ENCODE measurements at places on chromosomes 3 and 15.

- DNase-seq = no peak
Measured at GRCh38 chr3:105835606-105836005, 33.2 kb downstream of the CBLB start.

DNA sequence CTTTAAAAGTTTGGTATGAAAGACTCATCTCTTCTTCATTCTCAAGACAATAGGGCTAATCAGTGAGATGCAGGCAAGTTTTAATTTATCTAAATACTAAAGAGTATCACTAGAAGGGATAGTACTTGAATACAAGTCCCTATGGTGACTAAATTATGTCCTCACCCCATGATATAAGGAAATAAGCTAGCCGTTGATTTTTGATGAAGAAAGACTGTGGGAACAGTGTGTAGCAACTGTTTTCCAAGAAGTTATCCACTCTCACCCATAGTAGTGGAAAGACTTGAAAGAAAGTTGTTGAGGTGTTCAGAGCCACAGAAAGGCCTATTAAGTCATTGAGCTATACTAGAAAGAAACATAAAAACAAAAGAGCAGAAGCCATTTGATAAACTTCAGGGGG, 36.7 kb downstream of the PIK3CA start:
- DNase-seq = no peak

DNA sequence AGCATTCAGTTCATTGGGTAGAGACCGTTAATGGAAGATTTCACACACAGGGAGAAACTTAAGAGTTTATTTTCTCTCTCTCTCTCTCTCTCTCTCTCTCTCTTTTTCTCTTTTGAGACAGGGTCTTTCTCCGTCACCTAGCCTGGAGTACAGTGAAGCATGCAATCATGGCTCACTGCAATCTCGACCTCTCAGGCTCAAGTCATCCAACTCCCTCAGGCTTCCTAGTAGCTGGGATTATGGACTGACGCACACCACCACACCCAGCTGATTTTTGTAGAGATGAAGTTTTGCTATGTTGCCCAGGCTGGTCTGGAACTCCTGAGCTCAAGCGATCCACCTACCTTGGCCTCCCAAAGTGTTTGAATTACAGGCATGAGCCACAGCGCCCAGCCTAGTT, 1.6 kb downstream of the WDR72 start:
- DNase-seq = no peak

DNA sequence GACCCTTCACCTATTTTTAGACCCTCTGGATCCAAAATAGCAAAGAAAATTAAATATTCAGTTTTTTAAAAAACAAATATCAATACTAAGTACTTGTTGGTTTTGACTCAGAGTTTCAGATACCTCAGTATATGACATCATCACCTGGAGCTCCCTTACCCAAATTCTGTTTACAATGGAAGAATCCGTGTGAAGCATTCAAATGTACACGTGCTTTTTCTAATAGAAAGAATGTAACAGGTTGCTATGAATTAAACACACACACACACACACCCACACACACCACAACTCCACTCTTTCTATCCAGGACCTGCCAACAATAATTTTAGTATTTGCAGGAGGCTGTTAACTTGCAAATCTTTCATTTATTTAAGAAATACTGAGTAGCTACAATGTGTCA, 221.8 kb downstream of the THRB start:
- DNase-seq = no peak

DNA sequence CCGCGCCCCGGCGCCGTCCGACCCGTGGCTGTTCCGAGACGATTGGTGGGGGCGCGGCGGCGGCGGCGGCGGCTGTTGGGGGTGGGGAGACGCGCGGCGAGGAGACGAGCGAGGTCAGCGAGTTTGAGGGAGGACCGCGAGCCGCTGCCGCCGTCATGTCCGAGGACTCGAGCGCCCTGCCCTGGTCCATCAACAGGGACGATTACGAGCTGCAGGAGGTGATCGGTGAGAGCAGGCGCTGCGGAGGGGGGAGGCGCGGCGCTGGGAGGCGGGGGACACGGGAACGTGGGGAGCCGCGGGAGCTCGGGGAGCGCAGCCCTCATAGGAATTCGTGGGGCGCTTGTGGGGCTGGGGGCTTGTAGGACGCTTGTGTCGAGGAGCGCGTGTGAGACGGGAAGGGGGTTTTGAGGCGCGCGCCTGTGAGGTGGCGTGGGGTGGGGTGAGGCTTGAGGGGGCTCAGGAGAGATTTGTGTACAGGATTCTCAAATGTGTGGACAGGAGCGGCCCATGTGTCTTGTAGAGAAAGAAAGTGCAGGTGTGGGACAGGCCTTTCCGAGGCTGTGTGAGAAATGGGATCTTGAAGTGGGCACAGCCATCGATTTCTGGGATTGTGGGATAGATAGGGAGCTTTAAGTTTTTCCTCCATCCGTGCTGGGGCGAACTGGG, 518 bp downstream of the OXSR1 start:
- DNase-seq = no peak

DNA sequence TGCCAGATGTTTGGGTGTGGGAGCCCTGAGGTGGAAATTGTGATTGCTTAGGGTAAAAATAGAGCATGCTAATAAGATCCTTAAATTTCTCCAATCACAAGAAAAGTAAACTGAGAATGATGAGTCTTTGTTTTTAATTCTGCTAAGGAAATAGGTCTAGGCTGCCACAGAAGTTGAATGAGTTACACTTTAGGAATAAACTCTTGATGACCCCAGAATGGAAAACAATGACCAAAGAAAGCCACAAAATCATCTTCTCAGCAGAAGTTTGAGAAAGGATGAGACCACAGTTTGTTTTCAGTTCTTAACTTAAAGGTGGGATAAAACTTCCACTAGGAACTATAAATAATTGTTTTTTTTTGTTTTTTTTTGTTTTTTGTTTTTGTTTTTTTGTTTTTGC, 164.6 kb upstream of the BCL6 start:
- no peak for DNase-seq

DNA sequence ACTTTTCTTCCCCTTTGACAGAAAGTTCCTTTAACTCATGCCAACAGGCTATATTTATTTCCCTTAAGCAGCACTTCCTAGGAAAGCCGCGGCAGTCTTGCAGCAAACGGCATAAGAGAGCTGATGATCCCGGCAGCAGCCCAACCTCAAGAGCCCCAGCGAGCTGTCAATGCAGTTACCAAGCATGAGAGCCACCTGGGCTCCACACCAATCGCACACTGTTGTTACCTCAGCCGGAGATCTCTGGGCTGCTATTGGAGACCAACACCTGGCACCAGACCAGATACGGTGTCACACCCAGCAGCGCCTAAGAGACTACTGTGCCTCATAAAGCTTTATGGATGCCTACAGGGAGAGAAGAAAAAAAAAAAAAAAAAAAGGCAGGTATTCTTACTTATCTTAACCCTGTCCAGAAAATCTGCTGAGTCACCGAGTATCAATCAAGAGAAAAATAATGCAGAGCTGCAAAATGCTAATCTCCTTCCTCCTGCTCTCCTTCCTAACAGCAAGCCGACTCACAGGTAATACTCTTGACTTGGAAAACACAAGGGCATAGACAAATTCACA, 11.7 kb downstream of the ABCC5 start:
- DNase-seq = peak; percentile 83

Measured in hematopoietic multipotent progenitor cell treated with erythropoietin and hydrocortisone succinate and interleukin-3 and kit ligand, for 17 days (in vitro differentiated cells).